Stimulated activated CD4-positive, alpha-beta T cell treated with anti-CD3 and anti-CD28 coated beads, Interleukin-15, amount 100 ng/mL, for 1 hour (primary cell): ENCODE measurements at places on chromosomes 2 and 18.

DNA sequence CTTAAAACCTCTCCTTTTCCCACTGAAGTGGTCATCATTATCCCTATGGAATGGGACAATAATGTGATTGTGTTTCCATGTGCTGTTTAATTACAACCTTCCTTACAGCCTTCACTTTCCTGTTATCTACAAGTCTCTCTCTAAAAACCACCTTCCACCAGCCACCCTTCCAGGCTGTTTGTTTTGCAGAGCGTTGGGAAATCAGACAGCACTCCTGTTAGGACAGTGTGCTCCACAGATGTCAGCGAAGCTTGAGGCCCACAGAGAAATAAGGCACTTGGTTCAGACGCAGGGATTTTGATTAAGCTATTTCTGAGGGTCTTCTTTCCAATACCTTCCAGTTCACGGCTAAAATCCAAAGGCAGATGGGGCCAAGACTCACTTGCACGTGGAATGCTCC lies 32.3 kb upstream of the ASPRV1 start:
- no peak for DNase-seq

DNA sequence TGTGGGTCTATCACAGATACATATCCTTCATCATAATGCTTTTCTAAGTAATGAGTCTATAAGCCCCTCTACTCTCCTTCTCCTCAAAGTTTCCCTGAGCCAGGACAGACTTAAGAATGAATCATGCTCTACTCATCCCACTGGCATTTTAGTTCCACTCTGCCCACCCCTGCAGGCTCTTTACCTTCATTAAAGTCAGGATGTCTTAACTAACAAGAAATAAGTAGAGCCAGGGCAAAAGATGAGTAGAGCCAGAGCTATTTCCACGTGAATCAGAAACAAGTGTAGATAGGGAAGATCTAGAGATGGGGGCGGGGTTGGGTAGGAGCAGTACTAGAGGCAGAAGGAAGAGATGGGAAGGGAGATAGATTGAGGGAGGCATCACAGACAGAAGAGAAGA lies 790.5 kb downstream of the RNF144A start:
- DNase-seq = no peak

DNA sequence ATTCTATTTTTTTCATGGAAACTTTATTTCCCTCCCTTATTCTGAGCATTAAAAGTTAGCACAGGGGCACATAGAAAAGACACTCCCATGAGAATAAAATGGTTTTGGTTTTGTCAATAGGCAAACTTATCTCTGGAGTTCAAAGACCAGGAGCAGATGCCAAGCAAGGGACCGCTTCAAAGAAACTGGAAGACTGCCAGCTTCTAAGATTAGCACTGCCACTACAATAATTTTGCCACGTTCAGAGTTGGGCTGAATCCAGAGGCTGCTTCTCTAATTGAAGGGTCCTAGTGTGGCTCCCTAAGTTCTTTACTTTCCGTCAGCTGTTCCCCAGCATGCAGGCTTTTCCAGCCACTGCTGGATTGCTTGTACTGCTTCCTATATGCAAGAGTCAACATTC lies 681.0 kb upstream of the GCFC2 start:
- DNase-seq = no peak

GRCh38 chr2:80238692-80239469 lies 65.7 kb downstream of the LRRTM1 start:
- DNase-seq = no peak

DNA sequence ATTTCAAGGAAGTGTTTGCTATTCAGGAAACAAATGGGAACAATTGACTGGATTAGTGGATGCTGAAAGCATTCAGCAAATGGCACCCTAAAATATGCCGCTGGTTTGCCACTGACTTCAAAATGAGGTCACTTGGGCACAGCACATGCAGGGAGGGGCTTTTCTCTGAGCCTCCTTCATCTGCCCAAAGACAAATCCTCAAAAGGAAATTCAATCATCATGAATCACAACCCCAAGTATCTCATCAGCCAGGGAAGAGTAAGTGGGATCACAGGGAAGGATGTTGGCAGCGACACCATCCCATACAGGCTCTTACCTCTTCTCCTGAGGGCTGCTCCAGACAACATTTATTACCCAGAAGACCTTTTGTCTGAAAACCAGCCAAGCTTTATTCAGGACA lies 14.4 kb upstream of the SP140L start:
- DNase-seq = no peak

GRCh38 chr2:24477229-24477628 lies 13.8 kb upstream of the NCOA1 start:
- no peak for DNase-seq

- no peak for DNase-seq
Measured at GRCh38 chr2:15251753-15252152, 309.4 kb downstream of the NBAS start.

DNA sequence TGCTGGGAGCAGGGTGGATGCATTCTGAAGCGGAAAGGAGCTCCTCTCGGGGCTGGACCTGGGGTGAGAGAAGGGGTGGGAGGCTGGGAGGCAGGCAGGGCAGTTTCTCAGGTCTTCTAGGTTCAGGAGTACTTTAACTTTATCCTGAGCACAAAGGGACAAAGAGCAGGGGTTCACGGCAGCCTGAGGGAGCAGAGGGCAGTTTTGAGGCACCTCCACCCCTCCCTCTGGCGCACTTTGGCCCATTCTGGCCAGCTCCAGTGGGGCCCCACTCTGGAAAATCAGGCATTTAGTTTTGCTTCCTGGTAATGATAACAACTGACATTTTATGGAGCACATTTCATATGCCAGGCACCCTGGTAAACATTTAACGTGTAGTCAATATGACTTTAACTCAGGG lies 14.3 kb downstream of the B3GNT7 start:
- no peak for DNase-seq

DNA sequence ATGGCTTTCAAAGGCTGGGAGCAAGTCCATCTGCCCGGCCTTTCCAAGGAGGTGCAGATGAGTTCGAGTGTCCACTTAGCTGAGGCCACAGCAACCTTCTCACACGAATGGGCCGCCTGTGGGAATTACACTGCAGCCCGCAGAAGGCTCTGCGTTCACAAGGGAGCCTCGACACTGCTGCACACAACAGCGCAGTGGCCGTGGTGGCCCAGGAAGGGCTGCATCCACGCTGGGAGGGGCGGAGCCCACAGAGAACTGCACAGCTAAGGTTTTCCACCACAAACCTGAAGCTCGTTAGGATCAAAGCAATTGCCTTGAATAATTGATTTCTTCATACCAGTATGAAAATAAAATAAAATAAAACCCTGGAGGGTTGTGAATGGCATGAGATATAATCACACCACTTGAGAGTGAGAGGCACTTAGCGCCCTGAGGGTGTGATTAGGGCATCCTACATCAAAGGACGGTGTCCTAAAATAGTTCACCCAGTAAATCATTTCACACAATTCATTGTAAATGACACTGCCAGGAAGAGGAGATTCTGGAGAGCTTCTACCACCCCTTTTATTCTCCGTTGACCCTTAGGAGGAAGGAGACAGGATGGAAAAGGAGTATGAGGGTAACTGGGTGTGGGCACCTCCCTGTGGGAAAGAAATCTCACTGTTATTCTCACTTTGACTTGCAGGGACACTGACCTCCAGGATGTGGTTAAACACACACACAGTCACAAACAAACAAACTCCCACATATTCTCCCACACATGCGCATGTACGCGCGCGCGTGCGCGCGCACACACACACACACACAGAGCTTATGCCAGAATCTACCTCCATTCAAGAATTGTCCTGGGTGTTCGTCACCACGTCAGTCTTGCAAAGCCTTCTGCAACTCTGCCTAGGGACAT lies 256.6 kb upstream of the ID2 start:
- peak; percentile 10 for DNase-seq

GRCh38 chr2:20314562-20315501 lies 35.8 kb downstream of the PUM2 start:
- DNase-seq = no peak

- DNase-seq = no peak
Measured at GRCh38 chr18:21361307-21361880, 119.4 kb downstream of the GREB1L start.

DNA sequence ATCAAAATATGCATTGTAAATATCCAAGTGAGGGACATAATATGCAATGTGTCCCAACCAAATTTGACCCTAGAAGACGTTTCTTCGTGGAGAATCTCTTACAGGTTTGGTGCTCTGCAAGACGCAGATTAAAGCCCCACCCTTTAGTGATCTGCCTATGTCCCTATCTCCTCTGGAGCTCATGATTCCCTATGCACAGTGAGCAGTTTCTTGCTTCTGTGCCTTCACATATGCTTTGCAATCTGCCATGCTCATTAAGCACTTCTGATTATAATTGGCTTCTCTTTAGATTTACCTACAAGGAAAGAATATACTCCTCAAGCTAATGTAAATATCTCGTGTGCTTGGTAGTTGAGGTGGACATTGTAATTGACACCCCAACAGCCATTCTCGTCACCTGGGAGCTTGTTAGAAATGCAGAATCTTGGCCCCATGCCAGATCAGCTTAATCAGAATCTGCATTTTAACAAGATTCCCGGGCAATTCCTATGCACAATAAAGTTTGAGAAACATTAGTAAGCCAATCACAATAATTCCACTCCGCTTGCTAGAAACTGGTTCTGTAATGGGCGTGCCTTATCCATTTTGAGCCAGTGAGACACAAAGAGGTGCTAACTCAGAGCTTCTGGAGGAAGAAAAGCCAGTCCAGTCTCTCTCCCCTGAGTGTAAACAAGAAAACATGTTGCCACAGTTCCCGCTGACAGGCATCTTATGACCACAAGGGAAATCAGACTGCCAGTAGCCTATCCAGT lies 2.8 kb upstream of the PUM2 start:
- no peak for DNase-seq

DNA sequence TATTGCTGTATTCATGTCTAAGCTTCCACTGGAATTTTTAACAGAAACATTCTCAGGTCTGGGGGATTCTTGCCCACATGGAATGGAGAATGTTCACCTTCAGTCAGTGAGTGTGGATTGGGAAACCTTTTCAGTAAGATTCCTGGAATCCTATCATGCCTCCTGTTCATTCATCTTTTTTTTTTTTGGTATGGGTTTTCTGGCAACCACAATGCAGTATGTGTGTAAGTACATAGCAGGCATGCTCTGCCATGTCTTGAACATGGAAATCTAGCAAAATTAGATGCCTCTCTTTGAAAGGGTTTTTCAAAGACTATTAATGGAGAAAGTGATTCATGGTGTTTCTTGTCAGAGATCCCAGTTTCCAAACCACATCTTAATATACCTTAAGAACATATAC lies 176.5 kb downstream of the LTBP1 start:
- no peak for DNase-seq

- DNase-seq = no peak
Measured at GRCh38 chr2:130798472-130799218, 38.1 kb upstream of the ARHGEF4 start.

GRCh38 chr2:176079831-176080539 lies 3.8 kb downstream of the EVX2 start:
- no peak for DNase-seq

- DNase-seq = no peak
Measured at GRCh38 chr18:32324181-32324580, 134.3 kb downstream of the MEP1B start.

DNA sequence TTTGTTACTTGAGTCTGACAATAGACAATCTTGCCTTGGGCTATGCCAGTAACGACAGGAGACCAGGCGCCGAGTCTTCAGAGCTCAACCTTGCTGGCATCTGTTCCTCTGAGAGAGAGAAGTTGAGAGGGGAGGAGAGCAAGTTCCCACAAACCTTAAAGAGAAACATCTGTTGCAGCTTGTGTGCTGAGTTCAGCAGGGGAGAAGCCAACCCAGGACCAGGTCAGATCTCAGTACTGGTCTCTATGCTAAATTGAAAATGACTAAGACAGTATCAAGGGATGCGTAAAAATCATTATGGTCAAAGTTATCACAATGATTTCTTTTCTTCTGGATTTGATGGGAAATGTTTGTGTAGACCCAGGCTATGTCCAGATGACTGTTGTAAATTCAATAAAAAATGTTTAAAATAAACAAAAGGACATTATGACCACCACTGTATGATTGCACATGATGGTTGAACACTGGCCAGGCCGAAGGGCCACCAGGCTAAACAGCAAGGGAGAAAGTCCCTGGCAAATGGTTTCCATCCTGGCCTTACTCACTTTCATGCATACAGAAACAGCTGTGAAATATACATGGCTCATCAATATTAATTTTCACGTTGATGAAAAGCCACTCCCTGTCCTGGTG lies 100.3 kb upstream of the PMAIP1 start:
- DNase-seq = no peak

DNA sequence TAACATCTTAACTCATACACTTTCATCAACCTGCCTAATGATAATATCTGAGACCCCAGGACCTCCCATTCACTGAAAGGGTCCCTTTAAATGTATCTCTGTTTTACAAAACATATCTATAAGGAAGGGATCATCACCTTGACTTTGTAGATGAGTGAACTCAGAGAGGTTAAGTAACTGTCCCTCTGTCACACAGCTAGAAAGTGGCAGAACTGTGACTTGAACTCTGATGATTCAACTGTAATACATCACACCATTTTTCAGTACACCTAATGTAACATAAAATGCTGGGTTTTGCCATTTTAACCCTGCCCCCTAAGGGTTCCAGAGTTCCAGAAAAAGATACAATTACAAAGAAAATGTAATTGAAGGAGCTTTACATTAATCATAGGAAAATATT lies 234.6 kb downstream of the ZEB2 start:
- no peak for DNase-seq

DNA sequence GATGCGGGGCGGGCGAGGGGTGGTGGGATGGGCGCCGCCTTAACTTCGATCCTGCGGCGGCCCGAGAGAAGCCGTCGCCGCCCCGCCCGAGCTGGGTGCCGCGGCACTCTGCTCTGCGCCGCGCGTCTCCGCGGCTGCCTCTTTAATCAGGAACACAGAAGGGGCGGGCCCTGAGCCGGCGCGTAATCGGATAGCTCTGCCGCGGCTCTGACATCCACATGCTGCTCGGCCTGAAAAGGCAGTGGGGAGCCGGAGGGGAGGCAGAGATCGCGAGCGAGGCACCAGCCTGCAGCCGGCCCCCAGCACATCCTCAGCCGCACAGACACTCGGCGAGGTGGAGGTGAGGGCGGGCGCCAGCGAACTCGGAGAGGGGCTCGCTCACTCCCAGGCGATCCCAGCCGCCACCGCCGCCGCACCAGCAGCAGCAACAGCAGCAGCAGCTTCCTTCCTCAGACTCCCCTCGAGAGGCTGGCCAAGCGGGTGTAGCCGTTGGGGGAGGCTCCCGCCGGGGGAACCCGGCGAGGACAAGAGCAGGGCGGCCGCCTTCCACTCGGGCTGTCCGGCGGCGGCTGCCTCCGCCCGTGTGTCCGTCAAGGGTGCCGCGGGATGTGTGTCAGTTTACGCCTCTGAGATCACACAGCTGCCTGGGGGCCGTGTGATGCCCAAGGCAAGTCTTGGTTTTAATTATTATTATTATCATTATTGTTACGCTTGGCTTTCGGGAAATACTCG lies at the start of gene NRP2:
TSS of gene NRP2 (plus strand) at position 263 of the 732 bp plus-strand sequence. CDS start 790 bp downstream, outside the sequence.
- peak; percentile 21 for DNase-seq

GRCh38 chr2:8168876-8169424 lies 512.9 kb upstream of the ID2 start:
- no peak for DNase-seq

GRCh38 chr2:228268756-228269155 lies 87.3 kb upstream of the SPHKAP start:
- DNase-seq = no peak
